ENCODE measurements at places on chromosomes 12 and 14.

- DNase-seq = no peak
These were observed 155.9 kb downstream of the ESRRB start for GRCh38 chr14:76531821-76532318.

- DNase-seq = no peak
These were observed 1.3 kb downstream of the MDGA2 start for GRCh38 chr14:47674148-47674542.

DNA sequence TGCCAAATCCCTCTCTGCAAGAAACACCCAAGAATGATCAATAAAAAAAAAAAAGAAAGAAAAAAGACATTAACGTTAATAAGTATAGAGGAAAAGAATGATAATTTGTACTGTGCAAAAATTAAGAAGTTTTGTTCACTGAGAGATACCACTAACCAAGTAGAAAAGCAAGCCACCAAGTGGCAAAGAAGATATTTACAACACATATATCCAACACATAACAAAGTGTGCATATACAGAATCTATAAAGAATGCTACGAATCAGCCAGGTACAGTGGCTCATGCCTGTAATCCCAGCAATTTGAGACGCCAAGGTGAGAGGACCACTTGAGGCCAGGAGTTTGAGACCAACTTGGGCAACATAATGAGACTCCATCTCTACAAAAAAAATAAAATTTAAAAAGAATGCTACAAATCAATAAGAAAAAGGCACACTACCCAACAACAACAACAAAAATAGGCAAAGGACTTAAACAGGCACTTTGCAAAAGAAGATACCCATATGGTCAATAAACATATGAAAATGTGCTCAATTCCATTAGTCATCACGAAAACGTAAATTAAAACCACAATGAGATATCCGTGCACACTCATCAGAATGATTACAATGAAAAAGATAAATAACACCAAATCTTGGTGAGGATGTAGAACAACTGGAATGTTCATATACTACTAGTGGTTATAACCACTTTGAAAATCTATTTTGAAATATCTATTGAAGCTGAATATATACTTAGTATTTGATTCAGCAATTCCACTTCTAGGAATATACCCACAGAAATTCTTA lies 19.8 kb downstream of the GALNT4 start:
- no peak for DNase-seq

DNA sequence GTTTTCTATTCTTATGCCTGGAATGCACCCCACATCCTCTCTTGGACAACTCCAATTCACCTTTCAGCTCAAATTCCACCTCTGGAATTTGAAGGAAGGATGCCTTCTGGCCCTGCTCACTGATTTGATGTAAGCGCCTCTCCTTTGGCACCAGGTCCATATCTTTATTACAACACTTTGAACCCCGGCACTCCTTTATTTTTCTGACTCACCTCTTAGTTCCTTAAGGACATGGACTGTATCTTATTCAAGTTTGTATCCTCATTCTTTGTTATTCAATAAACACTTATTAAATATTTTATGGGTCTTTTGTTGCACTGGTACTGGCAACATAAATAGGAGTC lies 3.1 kb downstream of the GALC start:
- no peak for DNase-seq

GRCh38 chr12:71551529-71551928 lies 111.9 kb downstream of the LGR5 start:
- DNase-seq = no peak

DNA sequence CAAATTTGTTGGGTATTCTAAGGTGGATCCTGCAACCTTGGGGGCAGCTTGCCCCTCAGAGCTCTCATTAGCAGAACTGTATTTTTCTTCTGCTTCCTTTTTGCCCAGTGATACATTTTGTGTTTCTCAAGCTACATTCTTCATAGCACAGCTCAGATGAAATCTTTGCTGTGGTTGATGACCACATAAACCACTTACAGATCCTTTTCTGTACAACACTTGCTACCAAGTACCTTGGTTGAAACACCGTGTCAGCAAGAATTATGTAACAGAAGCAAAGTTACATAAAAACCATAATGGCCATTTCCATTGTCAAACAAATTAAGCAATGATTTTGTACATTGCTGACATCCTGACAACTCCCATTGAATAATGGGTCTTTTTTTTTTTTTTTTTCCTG lies 9.7 kb upstream of the PLBD1 start:
- no peak for DNase-seq
